ENCODE measurements at places on chromosomes 13 and 19. TPM values are rescaled to one million over a fixed set of nuclear protein-coding genes. Genes with fewer than 3 reads are reported as not detected.

ICAM4 gene
- 0.27 TPM for total RNA-seq

ANGPTL4 gene
- 4.4 TPM for total RNA-seq

SLC27A1 gene
- 42.0 TPM for total RNA-seq

NKPD1 gene
- 0.25 TPM for total RNA-seq

KLHL1 gene
- not detected for total RNA-seq

TMEM59L gene
- total RNA-seq, result 2.2 TPM

CEACAM20 gene
- not detected for total RNA-seq

TBC1D4 gene
- total RNA-seq, result 9.5 TPM

ZNF20 gene
- 4.8 TPM for total RNA-seq

CPT1C gene
- total RNA-seq, result 23.4 TPM

MEGF8 gene
- total RNA-seq, result 20.0 TPM

CRX gene
- not detected for total RNA-seq

TRAPPC5 gene
- 38.8 TPM for total RNA-seq

SIGLEC5 gene
- not detected for total RNA-seq
